ENCODE measurements at places on chromosomes 4 and X. TPM values are rescaled to one million over a fixed set of nuclear protein-coding genes. Genes with fewer than 3 reads are reported as not detected.

DNA sequence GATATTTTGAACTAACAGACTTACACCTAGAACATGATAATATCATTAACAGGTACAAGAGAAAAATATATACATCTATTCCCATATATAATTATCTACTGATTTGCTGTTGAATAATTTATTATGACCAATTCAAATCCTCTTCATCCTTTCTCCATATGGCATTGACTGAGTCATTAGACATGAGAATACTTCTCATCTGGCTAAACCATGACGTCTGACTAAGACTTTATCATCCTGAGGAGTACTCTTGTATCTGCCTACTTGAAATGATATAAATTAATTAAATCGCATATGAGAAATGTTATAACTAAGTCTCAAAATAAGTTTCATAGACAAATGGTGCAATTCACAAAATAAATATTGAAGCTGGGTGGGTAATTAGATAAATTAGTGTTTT, 67.4 kb downstream of the EMCN start:
- DNase-seq = no peak

DNA sequence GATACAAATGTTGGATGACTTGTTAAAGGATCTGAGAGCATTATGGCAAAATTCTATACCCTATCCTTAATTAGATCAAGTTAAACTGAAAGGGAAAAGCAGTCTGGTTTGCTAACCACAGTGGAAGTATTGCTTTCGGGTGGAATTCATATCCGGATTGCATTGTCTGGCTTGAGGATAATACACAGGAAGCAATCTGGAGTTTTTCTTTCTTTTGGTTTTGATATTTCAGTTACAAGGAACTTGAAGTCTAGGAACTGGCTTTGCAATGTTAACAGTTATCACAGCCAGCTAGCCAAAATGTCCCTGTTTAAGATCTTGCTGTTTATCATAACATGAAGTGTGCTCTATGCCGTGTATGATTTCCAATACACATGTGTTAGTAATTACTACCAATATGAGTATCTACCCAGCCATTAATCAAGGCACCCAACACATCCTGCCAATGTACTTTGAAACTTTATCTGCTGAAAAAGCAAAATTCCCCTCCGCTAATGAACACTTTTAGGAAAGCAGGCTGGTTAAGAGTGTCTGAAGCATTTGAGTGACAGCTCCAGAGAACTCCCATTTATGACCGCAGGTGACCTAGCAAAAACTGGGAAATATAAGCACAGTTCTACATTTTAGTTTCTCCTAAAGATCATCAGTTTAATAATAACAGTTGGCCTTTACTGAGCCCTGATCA, 146.4 kb downstream of the PALLD start:
- no peak for DNase-seq

- DNase-seq = no peak
Observed at GRCh38 chr4:48997962-48998361, 11.9 kb downstream of the CWH43 start.

DNA sequence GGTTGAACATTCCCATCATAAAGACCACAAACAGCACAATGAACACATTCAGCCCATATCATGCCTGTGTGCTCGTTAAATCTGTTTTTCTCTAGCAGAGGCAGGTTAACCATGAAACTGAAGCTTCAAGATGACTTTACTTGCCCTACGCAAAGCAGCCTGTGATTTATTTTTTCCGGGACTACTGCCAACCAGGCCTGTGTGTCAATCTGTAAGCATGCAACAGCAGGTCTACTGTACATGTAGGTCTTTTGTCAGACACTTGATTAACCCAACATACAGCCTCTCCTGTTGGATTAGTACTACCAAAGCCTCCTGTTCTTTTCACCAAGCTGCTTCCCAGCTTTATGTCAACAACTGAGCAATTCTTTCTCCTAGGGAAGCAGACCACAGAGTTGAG, 85.5 kb upstream of the ACSL1 start:
- DNase-seq = no peak

Gene DNAAF6
- total RNA-seq = not detected

DNA sequence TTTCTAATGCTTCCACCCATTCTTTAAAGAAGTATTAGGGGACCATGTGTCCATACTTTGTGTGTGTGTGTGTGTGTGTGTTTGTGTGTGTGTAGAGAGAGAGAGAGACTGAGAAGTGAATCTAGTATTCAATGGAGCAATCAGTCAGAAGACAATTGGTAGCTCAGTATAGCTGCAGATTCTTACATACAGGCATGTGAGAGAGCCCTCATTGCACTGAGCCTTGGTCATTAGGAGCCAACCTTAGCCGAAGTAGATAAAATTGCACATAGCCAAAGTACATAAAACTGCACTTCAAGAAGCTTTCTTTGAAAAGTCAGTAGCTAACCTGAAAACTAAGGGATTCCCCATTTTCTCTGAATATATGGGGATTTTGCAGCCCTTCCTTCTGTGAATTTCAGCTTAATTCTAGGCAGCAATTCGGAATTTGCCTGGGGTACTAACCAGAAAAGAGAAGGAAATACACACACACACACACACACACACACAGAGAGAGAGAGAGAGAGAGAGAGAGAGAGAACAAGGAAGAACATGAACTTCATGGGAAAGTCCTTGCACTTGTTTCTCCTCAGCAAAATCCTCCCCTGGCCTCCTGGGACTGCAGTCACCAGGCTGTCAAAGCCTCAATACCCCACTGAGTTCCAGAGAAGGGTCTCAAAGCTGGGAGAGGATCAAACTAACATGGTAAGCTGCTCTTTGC, 1.7 kb upstream of the PRDM8 start:
- no peak for DNase-seq

Gene WAS
- total RNA-seq = 9.0 TPM

Gene PLXNB3
- total RNA-seq = 13.2 TPM

Gene SHROOM2
- 2.4 TPM for total RNA-seq

DNA sequence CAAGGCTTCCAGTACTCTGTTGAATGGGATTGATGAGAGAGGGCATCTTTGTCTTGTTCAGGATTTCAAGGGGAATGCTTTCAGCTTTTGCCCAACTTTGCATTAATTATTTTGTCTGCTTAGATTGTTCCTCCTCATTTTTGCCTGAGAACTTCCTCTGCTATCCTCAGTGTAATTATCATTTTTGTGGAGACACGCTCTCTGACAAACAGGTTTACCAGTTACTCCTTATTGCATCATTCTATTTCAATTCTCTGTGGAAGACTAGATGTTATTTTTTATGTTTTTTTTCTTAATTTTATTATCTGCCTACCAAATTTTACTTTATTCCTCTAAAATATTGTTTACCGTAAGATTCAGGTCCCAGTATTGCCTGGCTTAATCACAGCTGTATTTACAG, 349.2 kb downstream of the ADGRL3 start:
- no peak for DNase-seq

DNA sequence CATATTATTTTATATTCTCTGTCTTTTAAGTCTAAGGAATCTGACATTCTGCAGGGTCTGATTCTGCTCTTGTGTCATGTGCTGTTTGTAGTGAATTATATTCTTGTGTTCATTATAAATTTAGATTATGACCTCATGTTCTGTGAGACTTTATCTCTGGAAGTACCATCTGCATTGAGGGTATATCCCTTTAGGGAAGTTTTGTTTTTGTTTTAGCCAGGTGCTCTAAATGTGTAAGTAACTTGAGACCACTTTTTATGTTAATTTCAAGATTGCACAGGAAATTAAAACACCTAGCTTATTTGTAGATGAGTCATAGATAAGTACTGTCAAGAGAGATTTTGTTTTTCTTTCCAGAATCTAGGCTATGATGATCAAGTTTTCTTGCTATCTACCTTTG, 35.0 kb upstream of the DKK2 start:
- DNase-seq = no peak

DNA sequence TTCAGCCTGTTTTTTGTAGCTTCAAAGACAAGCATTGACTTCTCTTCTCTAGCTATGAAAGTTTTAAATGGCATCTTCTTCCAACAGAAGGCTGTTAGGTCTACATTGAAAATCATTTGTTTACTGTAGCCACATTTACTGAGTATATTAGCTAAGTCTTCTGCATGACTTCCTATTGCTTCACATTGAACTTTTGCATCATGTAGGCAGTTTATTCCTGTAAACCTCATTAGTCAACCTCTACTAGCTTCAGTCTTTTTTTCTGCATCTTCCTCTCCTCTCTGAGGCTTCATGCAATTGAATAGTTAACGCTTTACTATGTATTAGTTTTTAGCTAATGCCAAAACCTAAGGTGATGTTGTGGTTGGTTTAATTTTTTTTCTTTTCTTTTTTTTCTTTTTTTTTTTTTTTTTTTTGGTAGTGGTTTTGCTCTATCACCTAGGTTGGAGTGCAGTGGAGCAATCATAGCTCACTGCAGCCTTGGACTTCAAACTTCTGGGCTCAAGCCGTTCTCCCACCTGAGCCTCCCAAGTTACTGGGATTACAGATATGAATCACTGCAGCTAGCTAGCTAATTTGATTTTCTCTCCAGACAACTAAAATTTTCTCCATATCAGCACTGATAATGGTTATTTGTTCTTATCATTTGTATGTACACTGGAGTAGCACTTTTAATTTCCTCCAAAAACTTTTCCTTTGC, 3.4 kb downstream of the UGT2A3 start:
- no peak for DNase-seq

- DNase-seq = no peak
Observed at GRCh38 chr4:7472442-7473013, 37.8 kb upstream of the PSAPL1 start.

GRCh38 chr4:144948009-144948408, 150.0 kb downstream of the ANAPC10 start:
- DNase-seq = no peak

- no peak for DNase-seq
Observed at GRCh38 chr4:76688619-76689144, 209.3 kb downstream of the SOWAHB start.

Gene SPATA4
- not detected for total RNA-seq

GRCh38 chr4:121278811-121279368, 101.9 kb downstream of the QRFPR start:
- DNase-seq = no peak
